ENCODE measurements at places on chromosomes 2 and 18.

DNA sequence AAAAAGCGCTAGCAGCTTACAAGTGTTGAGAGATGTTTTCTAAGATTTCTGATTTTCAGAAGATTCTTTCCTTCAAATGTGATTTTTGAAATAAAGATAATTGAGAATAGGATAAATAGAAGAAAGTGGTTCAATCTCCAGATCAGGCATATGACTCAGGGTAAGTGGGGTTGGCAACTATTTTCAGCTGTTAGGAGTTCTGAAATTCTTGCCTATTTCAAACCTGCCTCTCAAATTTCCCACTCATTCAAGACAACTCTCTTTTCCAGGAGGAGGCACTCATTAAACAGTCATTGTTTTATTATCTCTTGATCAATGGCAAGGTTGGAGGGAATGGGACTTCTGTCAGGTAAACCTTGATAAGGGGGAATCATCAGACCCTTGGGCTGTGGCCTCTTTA, 138.9 kb downstream of the HNMT start:
- no peak for DNase-seq

- peak; percentile 81 for DNase-seq
Observed at GRCh38 chr2:142596334-142597088, 281.0 kb upstream of the KYNU start.

GRCh38 chr2:7634409-7634808, 717.2 kb downstream of the RNF144A start:
- DNase-seq: no peak

DNA sequence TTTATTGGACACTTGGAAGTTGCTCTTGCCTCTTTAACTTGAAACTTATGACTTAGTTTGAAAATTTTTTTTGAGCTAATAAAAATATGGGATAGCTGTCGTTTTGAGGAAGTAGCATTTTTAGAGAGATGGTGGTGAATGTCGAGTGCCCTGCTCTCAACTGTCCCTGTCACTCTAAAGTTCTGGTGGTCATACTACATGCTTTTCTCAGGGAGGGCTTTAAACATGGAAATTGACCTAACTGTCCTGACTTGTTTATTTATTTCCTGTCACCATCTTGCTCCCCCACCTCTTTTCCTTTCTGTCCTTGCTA, 16.0 kb downstream of the CEP192 start:
- no peak for DNase-seq

DNA sequence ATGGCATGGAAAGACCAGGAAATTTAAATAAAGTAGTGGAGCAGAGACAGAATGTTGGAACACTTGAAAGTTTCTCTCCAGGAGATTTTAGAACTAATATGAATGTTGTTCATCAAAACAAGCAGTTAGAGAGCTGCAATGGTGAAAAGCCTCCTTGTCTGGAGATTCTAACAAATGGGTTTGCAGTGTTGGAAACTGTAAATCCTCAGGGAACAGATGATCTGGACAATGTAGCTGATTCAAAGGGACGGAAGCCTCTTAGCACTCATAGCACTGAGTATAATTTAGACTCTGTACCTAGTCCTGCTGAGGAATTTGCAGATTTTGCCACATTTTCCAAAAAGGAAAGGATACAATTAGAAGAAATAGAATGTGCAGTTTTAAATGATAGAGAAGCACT, 27.7 kb downstream of the AFTPH start:
- no peak for DNase-seq

DNA sequence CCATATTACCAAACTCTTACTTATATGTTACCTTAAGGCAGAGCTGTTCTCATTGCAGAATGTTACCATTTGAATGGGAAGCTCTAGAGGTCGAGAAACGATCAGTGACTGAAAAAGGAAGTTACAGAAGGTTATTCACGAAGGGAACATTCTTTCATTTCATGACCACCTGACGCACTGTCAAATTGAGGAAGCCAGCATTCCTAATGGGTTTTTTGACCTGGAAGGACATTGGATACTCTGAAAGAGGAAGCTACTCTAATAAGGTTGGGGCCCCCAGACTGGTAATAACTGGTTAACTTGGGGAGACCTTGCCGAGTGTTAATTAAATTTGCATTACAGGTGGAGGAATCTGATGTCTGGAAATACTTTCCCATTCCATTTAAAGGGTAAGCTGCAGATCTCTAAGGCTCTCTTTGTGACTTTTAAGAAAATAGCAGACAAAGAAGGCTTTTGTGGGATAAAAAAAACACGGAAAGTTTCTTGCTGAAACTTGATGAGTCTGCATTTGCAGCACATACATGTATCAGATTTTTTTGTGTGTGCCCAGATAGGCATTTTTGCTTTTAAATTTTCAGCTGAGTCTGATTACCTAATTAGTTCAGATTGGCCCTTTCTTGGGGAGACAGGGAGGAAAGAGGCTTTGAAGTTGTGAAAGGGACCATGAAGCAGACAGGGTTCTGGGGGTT, 137.1 kb downstream of the LTBP1 start:
- DNase-seq: no peak

GRCh38 chr2:66576561-66577320, 141.8 kb downstream of the MEIS1 start:
- DNase-seq: peak; percentile 47

DNA sequence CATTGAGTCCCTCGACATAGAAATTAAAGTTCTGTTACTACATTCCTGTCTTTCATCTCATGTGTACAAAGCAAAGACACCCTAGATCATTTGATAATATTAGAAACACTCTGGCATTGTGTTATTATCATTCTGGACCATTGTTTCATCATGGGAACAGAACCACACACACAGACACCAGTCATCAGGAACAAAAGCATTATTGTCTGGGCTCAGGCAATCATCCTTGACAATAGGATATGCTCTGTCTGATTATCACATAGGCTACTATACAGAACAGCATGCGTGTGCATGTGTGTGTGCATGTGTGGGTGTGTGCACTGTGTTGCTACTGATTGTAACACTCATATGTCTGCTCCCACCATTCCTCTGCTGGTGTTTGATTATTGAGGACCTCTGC, 242.5 kb downstream of the SH3BP4 start:
- no peak for DNase-seq
